H7 (cell line): ENCODE measurements at places on chromosomes 3 and 15. TPM values are rescaled to one million over a fixed set of nuclear protein-coding genes. Genes with fewer than 3 reads are reported as not detected.
A peak's percentile ranks its signal among the peaks of the same experiment; 100 is the strongest.

DNA sequence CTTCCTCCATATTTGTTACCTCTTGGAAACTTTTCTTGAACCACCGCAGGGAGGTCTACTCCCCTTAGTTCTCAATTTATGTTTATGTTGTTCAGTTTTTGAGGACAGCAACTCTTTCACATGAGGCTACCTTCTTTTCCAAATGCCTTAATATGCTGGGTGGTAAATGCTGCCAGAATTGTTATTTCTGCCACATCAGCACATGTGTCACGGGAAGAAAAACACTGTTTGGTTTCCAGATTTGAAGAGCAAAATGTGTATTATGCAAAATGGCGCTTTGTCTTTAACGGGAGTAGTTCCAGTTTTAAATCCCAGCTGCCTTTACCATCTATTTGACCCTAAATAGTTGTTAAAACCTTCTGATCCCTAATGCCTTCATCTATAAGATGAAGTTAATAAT, 606.2 kb upstream of the TBL1XR1 start:
- no peak for DNase-seq

DNA sequence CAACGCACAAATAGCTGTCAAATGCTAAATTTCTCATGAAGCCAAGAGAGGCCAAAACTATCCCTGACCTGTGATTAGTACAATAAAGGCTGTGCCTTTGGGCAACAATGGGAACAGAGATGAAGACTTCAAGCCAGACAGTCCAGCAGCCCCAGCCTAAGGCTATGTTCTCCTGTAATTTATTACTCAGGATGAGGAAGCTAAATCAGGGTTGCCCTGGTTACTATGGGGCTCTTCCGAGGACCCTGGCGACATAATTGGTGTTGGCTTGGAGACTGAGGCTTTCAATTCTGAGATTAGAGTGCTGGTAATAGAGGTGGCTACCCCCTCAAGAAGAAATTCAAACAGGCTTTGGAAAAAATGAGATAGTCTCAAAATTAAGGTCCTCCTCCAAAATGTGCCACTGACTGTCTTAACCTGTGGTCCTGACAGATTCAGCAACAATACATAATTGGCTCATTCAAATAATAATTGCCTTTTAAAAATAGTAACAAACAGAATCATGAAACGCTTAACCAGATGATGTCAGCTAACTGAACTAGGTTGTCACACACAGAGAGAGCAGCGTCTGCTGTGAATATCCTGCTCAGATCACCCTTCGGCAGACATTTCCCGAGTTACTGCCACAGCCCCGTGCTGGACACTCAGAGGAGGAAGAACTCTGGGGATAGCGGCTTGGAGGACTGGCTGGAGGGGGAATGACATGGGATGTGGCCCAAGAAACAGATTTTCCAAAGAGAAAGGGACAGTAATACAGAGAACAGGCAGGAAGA, 43.0 kb downstream of the NSMCE3 start:
- DNase-seq, result no peak

GRCh38 chr3:125381743-125382142, 6.6 kb upstream of the ZNF148 start:
- DNase-seq, result no peak

DNA sequence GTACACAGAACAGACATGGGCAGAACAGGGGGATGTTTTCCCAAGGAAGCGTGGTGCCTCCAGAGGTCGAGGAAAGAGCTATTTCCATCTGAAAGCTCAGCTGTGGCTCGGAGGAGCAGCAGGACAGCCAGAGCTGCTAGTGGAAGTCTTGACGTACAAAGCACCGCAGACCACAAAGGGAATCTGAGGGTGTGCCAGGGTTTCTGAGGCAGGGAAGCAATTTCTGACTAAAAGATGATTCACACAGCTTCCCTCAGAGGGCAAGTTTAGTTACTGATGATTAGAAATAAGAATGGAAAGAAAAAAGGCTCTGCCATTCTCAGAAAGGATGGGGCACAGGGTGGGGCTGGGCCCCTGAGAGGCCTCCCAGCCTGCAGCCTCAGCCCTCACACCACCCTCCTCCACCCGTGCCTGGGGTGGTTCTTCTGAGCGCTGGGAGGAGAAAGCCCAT, 45.8 kb upstream of the SEC13 start:
- DNase-seq, result peak; percentile 78

DNA sequence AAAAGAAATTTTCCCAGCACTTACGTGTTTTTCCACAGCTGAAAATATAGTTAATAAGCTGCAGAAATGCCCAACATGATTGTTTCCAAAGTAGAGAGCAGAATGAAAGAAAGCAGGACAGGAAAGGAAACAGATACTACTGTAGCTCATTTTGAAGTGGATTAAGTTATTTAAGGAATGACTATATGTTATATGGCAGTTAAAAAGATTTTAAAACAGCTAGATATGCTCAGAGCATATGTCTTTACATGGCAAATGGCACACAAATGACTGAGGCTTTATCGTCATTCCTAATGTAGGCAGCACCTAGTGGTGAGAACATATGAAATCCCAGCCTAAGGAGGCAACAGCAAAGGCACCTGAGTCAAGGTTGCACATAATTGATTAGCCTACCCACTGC, 106.6 kb upstream of the SEMA6D start:
- DNase-seq, result no peak

DNA sequence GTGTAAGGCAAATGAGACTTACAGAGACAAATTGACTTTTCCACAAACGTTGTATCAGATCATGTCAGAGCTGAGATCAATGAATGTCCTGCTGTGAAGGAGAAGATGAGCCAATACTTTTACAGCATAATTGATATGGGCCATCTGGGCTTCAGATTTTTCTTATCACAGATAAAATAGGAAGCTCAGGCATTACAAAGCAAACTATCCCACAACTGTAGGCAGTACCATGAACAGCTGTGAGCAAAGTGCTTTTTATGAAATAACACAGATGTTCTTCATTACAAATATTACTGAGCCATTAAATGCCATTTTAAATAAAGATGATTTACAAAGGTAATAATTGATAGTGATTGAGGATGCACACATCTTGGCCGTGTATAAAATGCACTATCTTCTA, 852.3 kb downstream of the OTOL1 start:
- DNase-seq, result no peak

- DNase-seq, result peak; percentile 78
Observed at GRCh38 chr3:119794971-119795612, 13.2 kb downstream of the NR1I2 start.

DNA sequence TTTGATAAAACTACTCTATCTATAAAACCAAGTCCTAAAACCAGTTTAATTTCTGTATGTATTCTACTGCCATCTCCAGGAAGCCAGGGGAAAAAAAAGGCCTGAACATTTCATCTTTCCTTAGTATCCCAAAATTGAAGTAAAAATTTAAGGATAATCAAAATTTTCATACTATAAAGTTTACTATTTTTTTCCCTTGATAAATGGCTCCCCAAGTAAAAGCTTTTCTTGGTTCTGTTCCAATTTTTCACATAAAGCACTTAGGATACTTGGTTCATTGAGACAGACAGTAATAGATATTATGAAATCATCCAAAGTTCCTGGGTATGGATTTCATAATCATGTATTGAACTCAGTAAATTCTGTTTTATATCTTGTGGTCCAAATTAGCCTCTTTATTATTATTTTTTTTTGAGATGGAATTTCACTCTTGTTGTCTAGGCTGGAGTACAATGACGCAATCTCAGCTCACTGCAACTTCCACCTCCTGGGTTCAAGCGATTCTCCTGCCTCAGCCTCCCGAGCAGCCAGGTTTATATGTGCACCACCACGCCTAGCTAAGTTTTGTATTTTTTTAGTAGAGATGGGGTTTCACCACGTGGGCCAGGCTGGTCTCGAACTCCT, 34.5 kb downstream of the ICE2 start:
- no peak for DNase-seq

DNA sequence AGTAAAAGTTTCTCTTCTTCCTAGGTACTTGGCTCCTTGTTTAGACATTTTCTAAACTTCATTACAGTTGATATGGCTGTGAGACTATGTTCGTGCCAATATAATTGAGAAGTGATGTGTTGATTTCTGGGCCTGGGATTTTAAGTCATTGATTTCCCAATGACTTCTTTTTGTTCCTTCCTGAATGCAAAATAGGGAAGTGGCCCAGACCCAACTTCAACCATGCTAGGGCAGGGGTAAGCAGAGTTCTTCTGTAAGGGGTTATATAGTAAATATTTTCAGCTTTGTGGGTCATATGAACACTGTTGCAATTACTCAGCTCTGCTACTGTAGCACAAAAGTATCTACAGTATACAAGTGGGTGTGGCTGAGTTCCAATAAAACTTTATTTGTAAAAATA, 320.1 kb upstream of the WNT5A start:
- DNase-seq, result no peak

Gene SEC22A
- total RNA-seq, result 21.5 and 23.5 TPM in 2 replicates

Gene MAGI1
- total RNA-seq, result 26.4 and 34.8 TPM in 2 replicates

Gene GPR149
- total RNA-seq, result not detected in 2 replicates

Gene NPAP1
- total RNA-seq, result not detected in 2 replicates

Gene CCDC13
- total RNA-seq, result 0.48 TPM in 1 of 2 replicates, not detected in the other

Gene HRG
- 0.14 TPM in 1 of 2 replicates, not detected in the other for total RNA-seq

Gene C2CD4A
- total RNA-seq, result not detected in 2 replicates
